ENCODE measurements at places on chromosomes 12 and 14. TPM values are rescaled to one million over a fixed set of nuclear protein-coding genes. Genes with fewer than 3 reads are reported as not detected.

The ALDH1L2 gene
- 17.2 TPM for total RNA-seq

The C12orf50 gene
- 0.13 TPM for total RNA-seq

DNA sequence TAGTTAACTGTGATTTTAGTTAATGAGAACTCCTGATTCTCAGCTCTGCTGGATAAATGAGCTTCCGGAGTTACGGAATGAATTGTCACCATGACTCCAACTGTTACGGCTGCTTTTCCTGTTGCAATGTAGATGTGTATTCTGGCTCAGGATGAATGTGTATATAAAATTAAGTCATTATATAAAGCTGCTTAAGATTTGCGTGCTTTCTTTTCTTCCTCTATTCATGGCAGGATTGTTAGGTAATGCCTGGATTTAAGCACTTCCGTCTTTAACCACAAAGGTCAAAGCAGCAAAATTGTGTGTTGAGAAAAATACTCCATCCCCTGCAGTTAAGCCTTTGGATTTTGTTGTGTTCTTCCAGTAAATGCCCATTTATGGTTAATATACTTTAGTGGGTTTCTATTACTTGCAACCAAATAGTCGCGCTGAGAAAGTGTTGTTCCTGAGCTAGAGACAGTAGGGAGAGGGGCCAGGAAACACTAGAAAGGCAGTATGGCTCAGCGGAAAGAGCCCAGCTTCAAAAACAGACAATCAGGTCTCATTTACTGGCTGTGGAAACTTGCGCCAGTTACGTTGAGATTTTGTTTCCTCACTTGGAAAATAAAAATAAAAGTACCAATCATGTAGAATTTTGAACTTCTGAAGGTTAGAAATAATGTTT is 9.4 kb upstream of the CCDC175 start:
- no peaks in the 10 kb centered on the region for H3K36me3 ChIP-seq
- no peaks in the 10 kb centered on the region for H3K27me3 ChIP-seq
- no peak overlapping the region for H3K4me3 ChIP-seq
- H3K4me1 ChIP-seq, result no peaks in the 10 kb centered on the region
- H3K27ac ChIP-seq, result no peak overlapping the region

DNA sequence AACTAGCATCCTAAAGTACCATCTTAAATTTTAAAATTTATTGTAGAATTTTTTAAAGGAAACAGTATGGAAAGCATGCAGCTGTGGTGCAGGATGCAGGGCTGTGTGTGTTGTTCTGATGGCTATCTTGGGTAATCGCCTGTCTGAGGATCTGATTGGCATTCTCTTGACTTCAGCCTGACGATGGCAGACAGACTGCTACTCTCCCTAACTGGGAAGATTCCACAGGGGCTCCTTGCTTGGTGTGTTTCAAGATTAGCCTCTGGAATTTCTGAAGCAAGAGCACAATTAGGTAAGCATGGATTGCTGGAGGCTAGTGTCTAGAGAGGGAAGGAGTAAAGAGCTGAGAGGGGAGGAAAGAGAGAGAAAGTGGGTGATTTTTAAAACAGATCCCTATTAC is 696.8 kb upstream of the LRFN5 start:
- H3K36me3 ChIP-seq, result no peaks in the 10 kb centered on the region
- no peak overlapping the region for H3K4me3 ChIP-seq
- no peak overlapping the region for H3K27ac ChIP-seq
- no peaks in the 10 kb centered on the region for H3K27me3 ChIP-seq

GRCh38 chr12:52383331-52383730 is 2.1 kb downstream of the KRT84 start:
- no peaks in the 10 kb centered on the region for H3K27me3 ChIP-seq
- H3K36me3 ChIP-seq, result no peaks in the 10 kb centered on the region
- H3K4me3 ChIP-seq, result no peak overlapping the region
- H3K4me1 ChIP-seq, result no peaks in the 10 kb centered on the region
- no peak for DNase-seq

Data from kidney (tissue), 22 donors.